Head of caudate nucleus (tissue), 42 donors: ENCODE measurements at places on chromosomes 11 and 22.
A peak's percentile ranks its signal among the peaks of the same experiment; 100 is the strongest.

- DNase-seq: no peak
Observed at GRCh38 chr11:108246885-108247284, 24.0 kb downstream of the ATM start.

DNA sequence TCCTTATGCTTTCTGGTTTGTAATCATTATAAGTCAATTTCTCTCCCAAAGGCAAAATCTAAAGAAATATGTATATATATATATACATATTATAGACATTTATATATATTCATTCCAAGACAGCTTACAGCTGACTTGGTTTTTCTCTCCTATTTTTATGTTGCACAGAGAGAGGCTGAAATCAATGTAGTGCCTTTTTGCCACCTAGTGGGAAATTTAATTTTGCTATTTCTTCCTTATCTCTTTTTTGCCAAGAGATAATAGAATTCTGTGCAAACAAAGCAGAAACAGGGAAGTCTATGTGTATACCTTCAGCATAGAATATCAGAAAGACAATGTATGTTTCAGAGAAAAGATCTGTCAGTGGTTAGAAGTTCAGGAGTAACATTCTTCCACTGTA lies 186.0 kb upstream of the ANO5 start:
- no peak for DNase-seq

- DNase-seq: no peak
Observed at GRCh38 chr11:131618201-131618600, 247.8 kb downstream of the NTM start.

DNA sequence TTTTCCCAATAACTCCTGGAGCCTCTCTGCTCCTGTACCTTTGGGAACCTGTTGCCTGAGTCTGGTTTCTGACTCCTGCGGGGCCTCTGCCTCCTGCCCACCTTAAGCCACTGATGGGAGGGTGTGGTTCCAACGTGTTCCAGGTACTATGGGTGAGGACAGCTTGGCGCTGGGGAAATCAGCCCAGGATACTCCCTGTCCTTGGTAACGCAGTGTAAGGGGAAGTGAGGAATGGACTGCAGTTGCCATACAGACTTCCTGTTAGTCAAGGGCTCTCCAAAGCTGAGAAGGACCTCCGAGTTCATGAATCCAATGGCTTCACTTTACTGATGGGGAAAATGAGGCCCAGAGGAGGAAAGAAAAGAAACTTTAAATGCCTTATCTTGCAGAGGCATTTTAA lies 1.2 kb upstream of the MARK2 start:
- DNase-seq: no peak

- no peak for DNase-seq
Observed at GRCh38 chr11:1647901-1648652, 18.5 kb downstream of the KRTAP5-5 start.

DNA sequence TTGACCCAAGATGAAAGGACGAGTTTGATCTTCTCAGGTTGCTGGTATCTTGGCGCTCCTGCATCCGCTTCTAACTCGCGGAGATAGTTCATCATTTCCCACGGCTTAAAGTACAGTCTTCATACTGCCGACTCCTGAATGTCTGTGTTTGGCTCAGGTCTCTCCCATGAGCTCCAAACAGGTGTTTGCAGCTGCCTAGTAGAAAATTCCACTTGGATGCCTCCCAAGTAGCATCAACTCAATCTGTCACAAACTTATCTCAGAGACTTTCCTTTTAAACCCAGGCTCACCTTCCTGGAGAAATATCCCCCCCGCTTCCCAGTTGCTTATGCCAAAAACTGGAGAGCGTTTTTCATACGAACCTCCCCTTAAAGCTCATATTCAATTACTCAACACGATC lies 986.5 kb downstream of the TBC1D22A start:
- no peak for DNase-seq

- DNase-seq: no peak
Observed at GRCh38 chr22:45150139-45150538, 13.6 kb upstream of the NUP50 start.

GRCh38 chr22:19109198-19110063 lies 12.8 kb downstream of the DGCR2 start:
- DNase-seq: peak; percentile 38

GRCh38 chr11:108733479-108734116 lies 68.7 kb downstream of the DDX10 start:
- no peak for DNase-seq

GRCh38 chr22:29821291-29822016 lies 16.6 kb downstream of the ASCC2 start:
- DNase-seq: peak; percentile 30

DNA sequence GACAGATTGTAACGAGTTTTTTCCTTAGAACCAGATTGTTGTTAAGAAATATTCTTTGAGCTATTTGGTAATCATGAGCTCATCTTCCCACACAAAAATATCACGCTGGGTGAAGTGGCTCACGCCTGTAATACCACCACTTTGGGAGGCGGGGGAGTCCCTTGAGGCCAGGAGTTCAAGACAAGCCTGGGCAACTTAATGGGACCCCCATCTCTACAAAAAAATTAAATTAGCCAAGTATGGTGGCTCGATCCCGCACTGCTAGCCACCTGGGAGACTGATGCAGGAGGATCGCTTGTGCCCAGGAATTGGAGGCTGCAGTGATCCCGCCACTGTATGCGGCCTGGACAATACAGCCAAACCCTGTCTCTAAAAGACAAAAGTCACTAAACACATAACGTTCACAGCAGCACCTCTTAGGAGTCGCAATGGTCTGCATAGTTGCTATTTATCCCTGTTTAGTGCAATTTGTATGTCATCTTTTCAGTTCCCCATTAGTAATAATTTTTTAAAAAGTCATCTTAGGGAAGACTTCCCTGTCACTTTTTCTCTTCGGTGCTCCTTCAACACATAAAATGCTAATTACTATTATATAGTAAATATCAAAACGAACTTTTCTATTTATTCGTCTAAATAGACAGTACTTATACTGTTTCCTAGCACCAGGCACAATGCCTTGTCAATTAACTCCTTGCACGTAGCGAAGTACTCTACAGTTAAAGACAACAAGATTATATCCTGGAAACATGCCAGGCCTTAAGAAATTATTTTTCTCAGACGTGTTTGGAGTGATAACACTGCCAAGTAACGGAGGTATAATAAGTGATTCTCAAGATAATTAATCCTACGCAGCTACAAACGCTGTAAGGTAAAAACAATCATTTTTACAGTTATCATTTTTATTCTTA lies 1.1 kb downstream of the ST13 start:
- no peak for DNase-seq

GRCh38 chr11:292211-293121 lies 3.5 kb downstream of the PGGHG start:
- no peak for DNase-seq

GRCh38 chr11:27718346-27718862 lies 18.1 kb upstream of the BDNF start:
- DNase-seq: peak; percentile 72

GRCh38 chr11:123525511-123525918 lies 95.4 kb downstream of the GRAMD1B start:
- DNase-seq: no peak

DNA sequence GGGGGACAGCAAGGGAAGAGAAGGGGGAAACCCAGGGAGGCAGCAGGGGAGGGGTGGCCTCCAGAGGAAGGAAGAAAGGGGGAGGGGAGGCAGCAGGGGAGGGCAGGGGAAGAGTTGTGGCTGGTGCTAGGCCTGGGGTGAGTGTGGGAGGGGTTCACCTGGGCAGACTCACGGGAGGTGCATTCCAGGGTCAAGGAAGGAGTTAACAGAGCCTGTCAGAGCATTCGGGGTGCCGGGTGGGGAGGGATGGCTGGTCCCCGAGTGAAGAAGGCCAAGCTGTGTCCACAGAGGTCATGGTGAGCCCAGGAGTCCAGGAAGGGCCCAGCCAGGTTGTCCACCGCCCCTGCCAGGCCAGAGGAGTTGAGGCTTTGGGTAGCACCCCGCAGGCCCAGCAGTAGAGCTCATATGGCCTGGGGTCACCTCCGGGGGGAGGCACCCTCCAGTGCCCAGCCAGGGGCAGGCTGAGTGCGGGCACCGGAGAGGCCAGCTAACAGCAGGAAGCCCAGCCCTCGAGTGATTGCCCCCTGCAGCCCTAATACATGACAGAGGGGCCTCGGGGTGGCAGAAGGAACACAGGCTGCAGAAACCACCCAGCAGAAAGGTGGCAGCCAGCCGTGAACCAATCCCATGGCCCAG lies 31.1 kb upstream of the PPARA start:
- DNase-seq: no peak

GRCh38 chr11:86896441-86896841 lies 58.8 kb downstream of the FZD4 start:
- no peak for DNase-seq

DNA sequence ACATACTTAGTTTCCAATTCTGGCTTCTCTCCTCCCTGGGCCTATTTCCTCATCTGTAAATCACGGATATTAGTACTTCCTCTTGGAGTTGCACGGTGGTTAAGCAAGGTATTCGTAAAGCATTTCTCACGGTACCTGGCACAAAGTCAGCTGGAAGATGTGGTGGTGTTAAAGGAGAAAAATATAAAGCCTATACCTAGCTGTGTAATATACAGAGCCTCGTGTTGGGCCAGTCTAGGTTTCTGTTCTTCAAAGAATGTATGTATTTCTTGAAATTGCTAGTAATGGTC lies 47.2 kb downstream of the DBX1 start:
- no peak for DNase-seq

- no peak for DNase-seq
Observed at GRCh38 chr11:122804796-122805195, 33.5 kb upstream of the CRTAM start.

DNA sequence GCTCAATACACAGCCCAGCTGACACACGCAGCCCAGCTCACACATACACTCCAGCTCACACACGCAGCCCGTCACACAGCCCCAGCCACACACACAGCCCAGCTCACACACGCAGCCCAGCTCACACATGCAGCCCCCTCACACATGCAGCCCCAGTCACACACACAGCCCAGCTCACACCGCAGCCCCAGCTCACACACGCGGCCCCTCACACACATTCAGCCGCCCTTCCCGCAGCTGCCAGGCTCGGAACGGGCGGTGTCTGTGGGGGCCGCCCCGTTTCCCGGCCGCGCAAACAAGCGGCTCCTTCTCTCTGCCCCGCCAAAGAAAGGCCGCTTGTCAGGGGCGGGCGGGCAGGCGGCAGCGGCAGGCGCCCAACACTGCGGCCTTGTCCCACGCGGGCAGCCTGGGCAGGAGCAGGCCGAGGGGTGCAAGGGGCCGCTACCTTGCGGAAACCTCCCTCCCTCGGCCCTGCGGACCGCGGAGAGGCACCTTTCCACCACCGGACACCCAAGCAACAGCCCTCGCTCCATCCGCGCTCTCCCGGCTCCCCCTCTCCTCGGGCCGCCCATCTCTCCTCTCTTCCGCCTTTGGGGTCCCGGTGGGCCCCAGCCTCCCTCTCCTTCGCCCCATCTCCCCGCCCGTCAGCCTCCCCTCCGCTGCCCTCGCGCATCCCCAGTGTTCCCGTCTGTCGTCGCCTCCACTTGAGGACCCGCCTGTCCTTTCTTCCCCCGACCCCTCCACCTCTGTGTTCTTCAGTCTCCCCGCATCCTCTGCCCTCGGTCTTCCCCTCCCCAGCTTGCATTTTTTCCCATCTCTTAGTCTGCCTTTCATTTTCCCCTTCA lies 2.2 kb downstream of the PHLDB1 start:
- DNase-seq: peak; percentile 78

DNA sequence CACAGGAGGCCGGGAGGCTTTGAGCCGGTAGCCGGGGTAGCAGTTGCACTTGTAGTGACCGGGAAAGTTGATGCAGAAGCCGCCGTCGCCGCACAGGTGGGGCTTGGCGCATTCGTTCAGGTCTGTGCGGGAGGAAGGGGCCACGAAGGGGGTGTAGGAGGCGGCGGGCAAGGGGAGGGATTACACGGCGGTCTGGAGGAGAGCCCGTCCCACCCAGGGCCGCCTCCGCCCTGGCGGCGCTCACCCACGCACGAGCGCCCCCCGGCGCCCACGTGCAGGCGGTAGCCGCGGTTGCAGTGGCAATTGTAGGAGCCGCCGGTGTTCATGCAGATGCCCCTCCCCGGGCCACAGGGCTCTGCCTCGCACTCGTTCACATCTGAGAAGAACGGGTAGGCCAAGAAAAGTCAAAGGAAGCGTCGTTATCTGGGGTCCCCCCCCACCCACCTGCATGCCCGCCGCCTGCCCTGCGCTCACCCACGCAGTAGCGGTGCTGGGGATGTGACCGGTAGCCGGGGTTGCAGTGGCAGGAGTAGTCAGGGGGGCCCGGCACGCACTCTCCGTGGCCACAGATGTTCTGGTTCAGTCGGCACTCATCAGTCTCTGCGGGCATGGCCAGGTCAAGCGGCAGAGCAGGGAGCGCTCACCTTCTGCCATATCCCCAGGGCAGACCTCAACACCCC lies 10.6 kb downstream of the LTBP3 start:
- DNase-seq: no peak

- no peak for DNase-seq
Observed at GRCh38 chr22:46947516-46948257, 185.2 kb downstream of the TBC1D22A start.

DNA sequence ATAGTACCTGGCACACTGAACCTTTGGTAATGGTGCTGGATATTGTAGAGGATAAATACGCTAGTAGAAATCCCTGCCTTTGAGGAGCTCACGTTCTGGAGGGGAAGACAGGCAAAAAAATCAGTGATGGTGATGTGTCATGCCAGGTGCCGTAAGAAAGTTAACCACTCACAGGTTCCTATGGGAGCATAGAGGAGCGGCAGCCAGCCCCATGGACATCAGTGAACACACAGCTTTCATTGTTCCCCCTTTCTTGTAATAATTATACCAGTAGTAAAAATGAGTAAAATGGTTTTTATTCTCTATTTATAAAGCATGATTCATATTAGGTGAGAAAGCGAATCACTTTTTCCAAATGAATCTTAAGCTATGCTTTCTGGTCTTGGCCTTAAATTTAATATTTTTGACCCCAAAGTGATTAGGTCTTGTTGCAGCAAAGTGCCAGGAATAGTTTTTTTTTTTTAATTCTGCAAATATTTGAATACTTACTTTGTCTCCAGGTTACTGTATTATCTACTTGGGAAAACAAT lies 57.9 kb downstream of the UVRAG start:
- DNase-seq: no peak

GRCh38 chr11:15727520-15727914 lies 612.8 kb downstream of the INSC start:
- DNase-seq: no peak

- DNase-seq: no peak
Observed at GRCh38 chr11:116651737-116652237, 121.0 kb downstream of the BUD13 start.

GRCh38 chr11:73641668-73642067 lies 4.7 kb upstream of the PLEKHB1 start:
- no peak for DNase-seq

GRCh38 chr11:117387992-117388755 lies 60.5 kb downstream of the CEP164 start:
- no peak for DNase-seq

- DNase-seq: peak; percentile 50
Observed at GRCh38 chr22:18091916-18092526, 14.2 kb downstream of the PEX26 start.

DNA sequence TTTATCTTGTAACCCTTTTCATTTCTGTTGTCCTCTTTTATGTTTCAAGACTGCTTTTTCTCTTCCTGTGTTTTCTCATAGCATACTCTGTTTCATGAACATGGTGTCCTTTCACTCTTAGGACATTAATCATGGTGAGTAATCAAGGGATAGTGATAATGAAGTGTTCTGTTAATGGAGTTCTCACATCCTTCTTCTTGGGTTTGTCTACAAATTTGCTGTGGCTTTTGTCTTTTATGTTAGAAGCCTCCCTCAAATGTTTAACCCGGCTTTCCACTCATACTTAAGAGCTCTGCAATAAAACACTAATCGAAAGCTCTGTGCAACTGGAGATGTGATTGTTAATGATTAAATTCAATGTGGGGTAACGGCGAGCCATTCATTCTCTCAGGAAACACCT lies 593.6 kb downstream of the NELL1 start:
- DNase-seq: no peak
